Prostate gland (tissue), 2 donors: ENCODE measurements at places on chromosomes 2 and 18. TPM values are rescaled to one million over a fixed set of nuclear protein-coding genes. Genes with fewer than 3 reads are reported as not detected.

The NRP2 gene
- total RNA-seq = 9.7 TPM

The RFX8 gene
- total RNA-seq = not detected

The CCDC148 gene
- 1.6 TPM for total RNA-seq

The SLC4A3 gene
- total RNA-seq = 44.6 TPM

The HRH4 gene
- not detected for total RNA-seq
